ENCODE measurements at places on chromosomes 5 and 9. TPM values are rescaled to one million over a fixed set of nuclear protein-coding genes. Genes with fewer than 3 reads are reported as not detected.

Gene STKLD1
- total RNA-seq = 2.0 TPM

Gene BAAT
- 0.06 TPM for total RNA-seq

Gene OSMR
- total RNA-seq = 15.7 TPM

Gene RORB
- 0.35 TPM for total RNA-seq

Gene CCDC192
- not detected for total RNA-seq

Gene PPP1R2B
- total RNA-seq = not detected

Gene ENC1
- total RNA-seq = 180 TPM

Gene UBE2QL1
- total RNA-seq = 0.70 TPM

Gene ARHGEF28
- total RNA-seq = 63.9 TPM

Gene GRXCR2
- 0.29 TPM for total RNA-seq

Measured in metanephros (tissue), 2 donors.